ELR (cell line): ENCODE measurements at places on chromosomes 12 and 14.

- peak; percentile 22 for DNase-seq
Observed at GRCh38 chr12:65740506-65740872, 83.8 kb upstream of the HMGA2 start.

DNA sequence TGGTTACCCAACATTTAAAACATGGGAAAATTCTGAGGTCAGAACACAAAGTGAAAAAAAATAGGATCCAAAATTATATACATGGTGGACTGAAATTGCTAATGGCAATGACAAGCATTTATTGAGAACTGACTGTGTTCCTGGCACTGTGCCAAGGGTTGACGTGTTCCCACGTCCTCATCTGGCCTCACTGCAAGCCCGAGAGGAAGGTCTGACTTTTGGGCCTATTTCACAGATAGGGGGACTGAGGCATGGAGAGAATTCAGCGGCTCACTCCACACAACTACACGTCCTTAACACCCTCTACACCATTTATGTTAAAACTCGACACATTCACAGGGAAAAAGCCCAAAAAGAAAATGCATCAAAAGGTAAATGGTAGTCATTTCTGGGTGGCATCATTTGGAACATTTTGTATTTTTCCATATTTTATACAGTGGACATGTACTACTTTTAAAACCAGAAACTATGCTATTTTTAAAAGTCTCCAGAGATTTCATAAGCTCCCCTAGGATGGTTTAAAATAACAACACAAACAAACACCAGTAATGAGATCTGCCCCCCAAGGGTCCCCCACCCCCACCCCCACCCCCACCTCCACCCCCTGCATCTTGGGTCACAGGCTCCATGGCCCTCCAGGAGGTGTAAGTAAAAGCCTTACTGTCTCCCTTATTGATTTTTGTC is 27.7 kb downstream of the CLMN start:
- DNase-seq, result peak; percentile 74

DNA sequence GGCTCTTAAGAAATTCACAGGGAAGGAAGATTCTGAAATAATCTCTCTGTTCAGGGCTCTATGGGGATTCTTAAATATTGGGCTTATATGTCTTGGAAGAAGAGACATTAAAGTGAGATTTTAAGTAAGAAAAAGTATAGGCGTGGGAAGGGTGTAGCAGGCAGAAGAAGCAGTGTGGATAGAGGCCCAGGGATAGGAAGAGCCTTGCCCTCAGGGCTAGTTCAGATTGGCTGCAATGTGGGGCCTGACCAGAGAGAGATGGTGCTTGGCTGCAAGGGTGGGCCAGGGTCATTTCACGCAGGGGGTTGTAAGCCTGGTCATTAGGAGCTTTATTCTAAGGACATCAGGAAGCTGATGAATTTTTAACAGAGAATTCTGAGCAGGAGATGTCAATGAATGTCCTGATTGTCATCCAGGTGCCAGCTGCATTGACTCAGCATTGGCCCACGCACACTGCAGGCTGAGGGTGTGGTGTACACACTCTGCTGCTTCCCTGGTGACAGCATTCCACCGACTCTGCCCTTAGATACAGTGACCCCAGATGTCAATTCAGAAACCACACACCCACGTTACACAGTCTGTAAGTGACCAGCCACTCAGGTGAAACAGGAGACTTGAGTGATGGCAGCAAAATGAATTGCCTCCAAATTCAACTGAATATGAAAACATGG is 582.5 kb downstream of the NRXN3 start:
- no peak for DNase-seq

GRCh38 chr12:9024512-9024911 is 35.2 kb downstream of the KLRG1 start:
- DNase-seq, result no peak

DNA sequence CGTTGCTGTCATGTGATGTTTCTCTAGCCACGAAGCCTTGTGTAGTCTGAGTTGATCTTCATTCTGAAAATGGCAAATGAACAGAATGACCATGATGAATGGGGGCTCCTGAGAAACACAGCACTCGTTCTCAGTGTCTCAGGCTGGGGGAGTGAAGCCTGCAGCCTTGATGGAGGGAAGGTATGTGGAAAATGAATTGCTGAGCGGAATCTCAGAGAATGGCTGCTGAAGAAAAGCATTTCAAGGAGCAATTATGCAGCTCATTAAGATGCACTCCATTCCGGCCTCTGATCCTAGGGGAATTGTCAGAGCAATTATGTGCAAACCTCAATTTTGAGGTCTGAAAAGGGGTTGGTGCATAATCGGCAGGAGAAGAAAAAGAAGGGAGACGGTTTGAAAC is 167.1 kb downstream of the CHST11 start:
- no peak for DNase-seq

GRCh38 chr12:26281320-26281719 is 85.9 kb downstream of the SSPN start:
- no peak for DNase-seq

GRCh38 chr14:32698831-32699230 is 239.8 kb upstream of the NPAS3 start:
- DNase-seq, result peak; percentile 50

DNA sequence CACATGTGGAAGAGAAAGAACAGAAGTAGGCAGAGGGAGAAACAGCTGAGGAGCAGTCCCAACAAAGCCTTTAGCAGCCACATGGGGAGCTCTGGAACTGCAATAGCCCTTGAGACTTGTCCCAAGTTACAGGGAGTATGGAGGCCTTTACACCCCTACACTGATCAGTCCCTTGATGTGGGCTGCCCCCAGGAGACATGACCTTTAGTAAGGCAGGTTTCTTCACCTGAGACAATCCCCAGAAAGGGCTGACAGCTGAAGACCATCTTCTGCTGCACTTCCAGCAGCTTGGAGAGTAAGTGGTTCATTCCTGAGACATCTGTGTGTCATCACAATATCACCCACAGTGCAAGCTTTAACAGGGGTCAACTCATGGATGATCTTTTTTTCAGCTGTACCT is 8.6 kb upstream of the SNAPC1 start:
- peak; percentile 57 for DNase-seq

- DNase-seq, result no peak
Observed at GRCh38 chr12:123891516-123892179, 81.0 kb downstream of the CCDC92 start.

DNA sequence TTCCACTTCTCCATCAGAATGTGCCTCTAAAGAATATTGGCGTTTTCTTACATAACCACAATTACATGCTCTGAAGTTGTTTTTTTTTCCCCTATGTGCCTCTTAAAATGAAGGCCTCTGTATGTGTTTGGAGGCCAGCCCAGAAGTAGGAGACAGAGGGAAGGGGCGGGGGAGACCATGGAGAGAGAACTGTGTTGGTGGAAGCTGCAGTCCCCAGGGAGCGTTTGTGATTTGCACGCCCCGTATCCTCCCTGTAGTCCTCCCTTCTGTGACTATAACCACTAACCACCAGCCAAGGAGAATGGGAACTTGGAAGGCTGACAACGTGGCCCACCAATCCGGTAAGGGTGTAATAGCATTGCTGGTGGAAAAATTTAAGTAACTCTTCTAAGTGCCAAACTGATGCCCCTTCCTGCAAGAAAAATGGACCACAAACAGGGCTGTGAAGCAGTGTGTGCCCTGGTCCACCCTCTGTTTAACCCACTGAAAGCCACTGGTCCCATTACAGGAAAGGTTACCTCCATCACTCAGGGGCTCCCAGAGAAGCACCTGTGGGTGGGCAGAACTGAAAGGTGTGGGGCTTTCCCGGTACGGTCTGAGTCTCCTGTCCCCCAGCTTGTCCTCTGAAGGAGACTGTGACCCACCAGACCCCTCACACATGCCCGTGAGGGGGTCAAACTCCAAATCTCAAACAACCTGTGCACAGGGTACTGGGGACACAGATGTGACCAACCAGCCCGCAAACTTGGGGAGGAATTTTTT is 36.8 kb downstream of the CCDC88C start:
- DNase-seq, result no peak

- DNase-seq, result peak; percentile 79
Observed at GRCh38 chr12:132084621-132085290, 59.4 kb downstream of the DDX51 start.

DNA sequence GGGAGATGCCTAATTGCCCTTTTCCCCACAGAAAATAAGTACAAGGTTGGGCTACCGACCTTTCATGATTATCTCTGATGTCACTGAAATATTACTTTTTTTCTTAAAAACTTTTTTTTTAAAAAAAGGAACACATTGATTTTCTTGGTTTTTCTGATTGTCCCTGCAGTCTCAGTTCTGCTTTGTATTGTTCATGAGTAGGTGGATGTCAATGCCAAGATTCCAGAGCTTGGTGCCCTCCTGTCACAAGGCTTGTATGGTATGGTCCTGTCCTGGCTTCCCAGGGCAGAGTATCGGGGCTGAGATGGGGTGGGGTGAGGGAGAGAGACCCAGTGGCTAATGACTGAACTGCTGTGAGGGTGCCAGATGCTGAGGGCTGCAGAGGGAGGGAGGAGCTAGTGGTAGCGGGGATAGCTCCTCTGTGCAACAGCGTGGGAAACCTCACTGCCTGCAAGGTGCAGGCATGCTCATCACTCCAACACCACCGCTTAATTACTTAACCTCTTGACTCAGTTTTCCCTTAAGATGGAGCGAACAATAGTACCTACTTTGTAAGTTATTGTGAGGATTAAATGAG is 4.4 kb upstream of the CTDSP2 start:
- DNase-seq, result no peak

DNA sequence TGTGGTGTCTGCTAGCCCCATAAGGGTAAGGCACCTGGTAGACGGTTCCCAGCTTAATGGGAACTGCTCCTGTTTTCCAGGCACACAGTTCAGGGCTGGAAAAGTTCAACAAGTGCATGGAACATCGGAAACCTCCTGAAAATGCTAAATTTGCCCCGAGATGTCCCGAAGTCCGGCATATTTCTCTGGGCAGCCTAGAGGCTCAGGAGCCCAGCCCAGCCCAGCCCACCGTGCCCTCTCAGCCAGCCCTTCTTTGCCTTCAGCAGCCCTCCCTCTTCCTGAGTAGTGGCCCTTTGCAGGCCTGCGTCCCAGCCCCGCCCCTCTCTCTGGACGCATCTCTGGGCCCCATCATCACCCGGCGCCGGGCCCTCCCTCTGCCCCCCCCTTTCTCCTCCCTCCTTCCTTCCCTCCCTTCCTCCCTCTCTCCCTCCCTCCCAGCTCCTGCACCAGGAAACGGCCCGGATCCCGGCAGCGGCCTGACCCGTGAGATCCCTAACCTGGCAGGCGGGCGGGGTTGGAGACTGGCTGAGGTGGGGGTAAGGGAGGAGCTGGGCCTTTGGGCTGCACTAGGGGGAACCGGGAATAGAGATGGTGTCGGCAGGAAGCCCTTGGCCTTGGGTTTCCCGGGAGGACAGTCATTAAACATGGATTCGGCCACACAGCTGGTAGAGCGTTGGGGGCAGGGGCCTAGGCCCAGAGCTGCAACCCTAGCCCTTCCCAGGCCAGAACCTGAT is at the start of gene BCL2L2:
Gene BCL2L2, plus strand, starts transcription at position 422 of the 734 bp plus-strand sequence. CDS start 935 bp downstream, outside the sequence.
- peak; percentile 91 for DNase-seq

DNA sequence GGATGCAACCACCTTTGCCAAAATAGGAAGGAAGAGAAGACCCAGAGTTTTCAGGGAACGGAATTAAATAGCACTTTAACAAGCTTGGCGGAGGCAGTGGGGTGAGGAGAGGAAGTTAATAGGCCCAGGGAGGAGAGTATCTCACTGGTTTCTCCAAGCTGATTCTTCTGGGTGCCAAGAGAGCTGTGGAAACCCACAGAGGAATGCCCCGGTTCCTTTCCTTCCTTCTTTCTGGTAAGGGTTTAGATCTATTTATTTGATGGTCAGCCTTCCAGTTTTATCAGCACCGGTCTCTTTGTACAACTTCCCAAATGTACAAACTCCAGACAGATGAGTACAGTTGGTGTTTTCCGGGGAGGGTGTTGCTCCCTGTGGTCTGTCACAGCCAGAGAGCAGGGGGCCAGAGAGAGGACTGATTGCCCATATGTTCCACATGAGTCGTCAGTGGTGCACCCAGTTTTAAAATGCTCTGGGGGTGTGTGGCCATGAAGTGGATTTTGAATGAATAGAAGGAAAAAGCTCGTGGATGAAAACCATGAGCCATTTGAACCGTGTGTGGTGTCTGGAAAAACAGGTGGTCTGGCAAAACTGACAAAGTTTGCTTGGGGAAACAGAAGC is 26.6 kb downstream of the PRKCH start:
- DNase-seq, result no peak

DNA sequence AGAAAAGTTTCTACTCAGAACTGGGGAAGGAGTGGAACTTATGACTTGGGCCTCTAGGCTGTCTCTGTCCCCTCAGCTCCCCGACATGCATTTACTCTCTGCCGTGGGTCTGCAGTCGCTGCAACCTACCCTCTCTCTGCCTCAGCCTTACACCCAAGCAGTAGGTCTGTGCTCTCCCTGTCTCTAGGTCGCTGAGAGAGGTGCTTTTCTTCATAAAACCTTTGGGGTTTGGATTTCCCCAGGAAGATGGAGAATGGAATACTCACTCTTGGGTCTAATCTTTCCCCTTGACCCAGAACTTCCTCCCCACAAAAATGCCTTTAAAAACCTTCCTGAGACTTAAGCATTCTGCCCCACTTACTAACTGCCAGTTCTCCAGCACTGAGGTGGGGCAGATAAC is 12.9 kb downstream of the GPR84 start:
- no peak for DNase-seq

GRCh38 chr12:22971247-22971646 is 346.3 kb downstream of the ETNK1 start:
- DNase-seq, result no peak

DNA sequence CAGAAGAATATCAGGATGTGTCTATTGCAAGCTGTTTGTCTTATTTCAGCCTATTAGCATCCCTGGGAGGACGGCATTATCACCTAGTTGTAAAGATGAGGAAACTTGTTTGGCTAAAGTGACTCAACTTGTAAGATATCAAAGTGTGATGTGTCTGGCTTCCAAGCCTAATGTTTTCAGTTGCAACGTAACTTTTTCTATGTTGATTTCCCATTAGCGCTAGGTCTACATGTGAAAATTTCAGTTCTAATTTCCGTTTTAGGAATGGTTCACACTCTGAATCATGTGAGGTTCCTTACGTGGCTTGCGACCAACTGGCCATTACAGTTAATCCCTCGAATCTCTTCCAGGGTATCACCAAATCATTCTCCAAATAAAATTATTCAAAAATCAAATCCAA is 58.0 kb downstream of the LLPH start:
- no peak for DNase-seq

DNA sequence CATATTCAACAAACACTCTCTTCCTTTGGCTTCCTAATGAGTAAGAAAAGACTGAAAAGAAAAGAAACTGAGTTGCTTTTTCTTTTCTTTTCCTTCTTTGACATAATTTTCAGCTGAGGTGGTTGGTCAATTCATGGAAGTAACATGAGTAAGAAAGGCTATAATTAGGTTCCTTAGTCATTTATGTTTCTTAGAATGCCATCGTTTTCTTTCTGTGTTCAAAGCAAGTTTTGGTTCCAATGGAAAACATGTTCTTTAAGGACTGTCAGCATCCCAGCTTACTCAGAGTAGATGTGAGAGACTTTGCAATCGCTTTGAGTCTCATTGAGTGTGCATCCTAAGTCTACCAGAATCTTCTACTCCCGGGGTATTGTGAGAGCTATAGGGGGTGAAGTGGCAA is 882.4 kb downstream of the DIO2 start:
- no peak for DNase-seq

DNA sequence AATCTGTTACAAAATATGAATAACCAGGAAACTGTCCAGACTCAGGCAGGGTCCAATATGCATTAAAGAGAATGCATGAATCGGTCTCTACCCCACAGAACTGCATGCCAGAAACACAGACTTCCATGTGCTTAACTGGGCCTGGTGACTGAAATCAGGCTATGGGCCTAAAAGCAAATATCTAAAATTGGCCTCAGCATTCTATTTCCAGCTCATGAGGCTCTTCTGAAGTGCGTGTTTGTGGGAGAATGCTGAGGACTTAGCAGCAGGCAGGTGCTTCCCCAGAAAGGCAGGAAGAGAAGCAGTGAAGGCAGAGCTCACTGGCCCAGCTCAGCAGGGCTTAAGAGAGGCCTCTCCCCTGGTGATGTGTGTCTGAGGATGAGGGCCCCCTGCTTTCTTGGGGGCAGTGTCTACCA is 48.5 kb downstream of the ADGRD1 start:
- no peak for DNase-seq
